Pancreas (tissue), 10 donors: ENCODE measurements at places on chromosomes 12 and 14.

GRCh38 chr12:28878629-28879028 lies 270.4 kb upstream of the FAR2 start:
- H3K27ac ChIP-seq = no peak overlapping the region
- no peak overlapping the region for H3K4me3 ChIP-seq
- no peaks in the 10 kb centered on the region for H3K36me3 ChIP-seq
- H3K4me1 ChIP-seq = no peaks in the 10 kb centered on the region
- no peak for DNase-seq
- H3K27me3 ChIP-seq = no peaks in the 10 kb centered on the region

DNA sequence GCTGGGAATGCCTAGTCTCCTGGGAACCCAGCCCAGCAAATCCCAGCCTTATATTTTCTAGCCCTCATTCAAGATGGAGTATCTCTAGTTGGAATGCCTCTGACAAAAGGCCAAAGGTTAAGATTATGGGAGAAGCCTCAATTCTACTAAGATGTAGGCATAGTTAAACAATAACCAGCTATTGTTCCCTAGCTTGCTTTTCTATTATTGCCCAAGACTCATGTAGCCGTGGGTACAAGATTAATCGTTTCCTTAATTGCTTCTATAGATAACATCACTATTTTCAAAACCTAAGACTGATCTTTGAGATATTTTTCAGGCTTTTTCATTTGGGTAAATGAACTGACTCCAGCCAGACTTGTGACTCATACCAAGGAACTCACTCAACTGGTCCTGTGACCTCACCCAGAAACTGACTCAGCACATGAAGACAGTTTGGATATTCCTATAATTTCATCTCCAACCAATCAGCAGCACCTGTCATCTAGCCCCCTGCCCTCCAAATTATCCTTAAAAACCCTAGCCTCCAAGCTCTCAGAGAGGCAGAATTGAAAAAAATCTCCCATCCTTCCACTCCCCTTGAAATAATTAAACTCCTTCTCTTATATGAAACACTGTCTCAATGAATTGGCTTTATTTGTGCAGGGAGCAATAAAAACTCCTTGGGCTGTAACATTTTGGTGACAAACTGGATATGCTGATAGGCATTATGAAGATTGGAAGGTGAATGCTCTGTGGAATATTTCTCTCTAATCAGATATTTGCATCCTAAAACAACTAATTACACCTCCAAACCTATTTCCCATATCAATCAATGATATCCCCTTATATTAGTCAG lies 589.0 kb downstream of the C12orf50 start:
- H3K27me3 ChIP-seq = no peaks in the 10 kb centered on the region
- no peak overlapping the region for H3K27ac ChIP-seq
- no peaks in the 10 kb centered on the region for H3K4me1 ChIP-seq
- no peak for DNase-seq

DNA sequence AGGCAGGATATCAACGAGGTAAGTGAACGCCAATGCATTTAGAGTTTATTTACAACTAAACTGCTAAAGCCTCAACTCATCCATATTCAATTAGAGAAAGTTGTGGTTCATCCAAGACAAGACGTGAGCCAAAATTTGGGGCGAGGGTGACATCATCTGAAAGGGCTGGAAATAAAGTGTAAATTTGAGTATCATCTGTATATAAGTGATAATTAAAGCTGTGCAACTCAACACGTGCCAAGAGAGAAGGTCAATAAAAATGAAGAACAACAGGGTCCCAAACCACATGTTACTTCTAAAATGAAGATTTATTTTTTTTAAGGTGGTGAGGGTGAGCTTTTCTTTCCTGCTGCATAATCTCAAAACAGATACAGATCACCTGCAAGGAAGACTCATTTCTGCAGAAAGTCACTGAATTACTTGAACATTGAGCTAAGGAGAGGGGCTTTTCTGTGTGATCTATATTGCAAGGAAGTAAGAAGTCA lies 203.6 kb downstream of the EFCAB11 start:
- H3K27ac ChIP-seq = no peak overlapping the region
- H3K4me3 ChIP-seq = no peak overlapping the region
- H3K36me3 ChIP-seq = no peaks in the 10 kb centered on the region
- peaks cover 4% of the 10 kb centered on the region for H3K4me1 ChIP-seq
- no peaks in the 10 kb centered on the region for H3K27me3 ChIP-seq
- DNase-seq = no peak

DNA sequence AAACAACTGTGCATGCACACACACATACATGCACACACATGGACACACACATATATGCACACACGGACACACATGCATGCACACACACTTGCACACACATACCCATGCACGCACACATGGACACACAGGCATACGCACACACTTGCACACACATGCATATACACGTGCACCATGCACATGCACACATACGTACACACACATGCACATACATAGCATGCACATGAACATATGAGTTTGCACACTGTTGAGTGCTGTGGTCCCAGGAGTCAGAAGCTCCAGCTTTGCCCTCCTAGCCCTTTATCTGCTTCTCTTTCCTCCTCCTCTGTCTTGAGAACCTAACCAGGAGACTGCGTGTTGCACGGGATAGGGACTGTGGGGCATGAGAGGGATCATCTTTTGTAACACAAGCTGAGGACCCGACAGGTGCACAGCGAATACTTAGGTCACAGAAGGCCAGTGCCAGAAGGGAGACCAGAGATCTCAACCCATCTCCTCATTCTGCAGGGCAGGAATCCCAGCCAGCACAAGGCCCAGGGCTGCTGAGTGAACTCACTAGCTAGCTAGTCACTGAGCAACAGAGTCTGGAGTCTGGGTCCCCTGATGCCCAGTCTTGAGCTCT lies 3.5 kb upstream of the LRTM2 start:
- no peak overlapping the region for H3K27ac ChIP-seq
- H3K27me3 ChIP-seq = no peaks in the 10 kb centered on the region
- no peaks in the 10 kb centered on the region for H3K4me1 ChIP-seq
- H3K36me3 ChIP-seq = no peaks in the 10 kb centered on the region
- no peak for DNase-seq

GRCh38 chr14:55964821-55965220 lies 153.4 kb upstream of the PELI2 start:
- no peak overlapping the region for H3K4me3 ChIP-seq
- H3K4me1 ChIP-seq = no peaks in the 10 kb centered on the region
- H3K27ac ChIP-seq = no peak overlapping the region
- no peaks in the 10 kb centered on the region for H3K36me3 ChIP-seq
- H3K27me3 ChIP-seq = no peaks in the 10 kb centered on the region

DNA sequence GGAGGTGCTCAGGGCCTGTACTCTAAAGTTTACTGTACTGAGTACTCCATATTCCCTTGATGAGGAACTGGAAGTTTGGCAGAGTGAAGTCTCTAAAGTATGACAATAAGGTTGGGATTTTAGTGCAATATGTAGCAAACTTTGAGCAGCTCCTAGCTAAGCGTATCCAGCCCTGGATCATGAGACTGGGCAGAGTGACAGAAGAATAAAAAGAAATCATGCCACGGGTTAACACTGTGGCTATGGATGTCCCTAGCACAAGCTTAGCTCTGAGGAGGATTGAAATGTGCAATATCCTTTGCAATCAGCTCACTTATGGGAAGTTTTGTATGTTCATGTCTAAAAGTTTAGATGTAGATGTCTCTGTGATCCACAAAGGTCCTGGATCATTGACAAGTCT lies 114.1 kb downstream of the SMOC1 start:
- no peaks in the 10 kb centered on the region for H3K27me3 ChIP-seq
- no peak overlapping the region for H3K4me3 ChIP-seq
- no peak overlapping the region for H3K27ac ChIP-seq
- H3K36me3 ChIP-seq = no peaks in the 10 kb centered on the region

GRCh38 chr12:50699940-50700339 lies 64.0 kb upstream of the ATF1 start:
- no peak for DNase-seq
- no peak overlapping the region for H3K4me3 ChIP-seq
- H3K36me3 ChIP-seq = no peaks in the 10 kb centered on the region
- no peak overlapping the region for H3K27ac ChIP-seq
- H3K4me1 ChIP-seq = no peaks in the 10 kb centered on the region

DNA sequence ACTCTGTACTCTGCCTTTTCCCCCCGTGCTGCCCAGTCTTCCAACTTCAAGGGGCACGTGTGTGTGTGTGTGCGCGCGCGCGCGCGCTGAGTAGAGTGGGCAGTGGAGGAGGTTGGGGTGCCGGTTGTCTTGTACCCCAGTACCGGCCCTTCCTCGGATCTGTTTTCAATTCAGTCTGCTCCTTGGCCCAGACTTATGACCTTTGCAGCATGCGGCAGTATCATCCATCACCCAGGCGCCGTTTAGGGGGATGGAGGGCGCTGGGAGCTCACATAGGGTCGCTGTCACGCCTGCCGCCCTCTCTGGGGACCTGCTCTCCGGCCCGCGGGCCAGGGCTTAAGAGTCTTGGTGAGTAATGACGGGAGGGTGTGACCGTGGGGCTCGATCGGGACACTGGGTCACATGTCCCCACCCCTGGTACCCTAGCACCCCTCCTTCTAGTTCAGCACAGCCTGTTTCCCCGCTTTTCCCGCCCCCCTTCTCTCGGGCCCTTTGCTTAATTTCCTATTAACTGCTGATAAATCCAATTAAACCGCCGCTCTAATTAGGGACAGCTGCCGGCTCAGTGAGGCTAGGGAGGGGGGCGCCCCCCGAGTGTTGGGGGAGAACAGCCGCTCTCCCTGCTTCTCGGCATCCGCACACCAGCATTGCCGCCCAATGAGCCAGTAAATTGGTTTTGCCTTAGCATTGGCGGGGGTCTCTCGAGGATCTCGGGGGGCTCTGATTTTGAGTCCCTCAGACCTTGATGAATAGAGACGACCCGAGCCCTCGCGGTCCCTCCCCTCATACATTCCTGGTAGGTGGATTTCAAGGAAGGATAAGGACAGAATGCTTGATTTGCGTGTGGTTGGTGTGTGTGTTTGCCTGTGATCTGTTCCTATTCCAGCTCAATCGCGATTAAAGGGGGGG lies 9.3 kb downstream of the STAC3 start:
- peaks cover 34% of the 10 kb centered on the region for H3K4me1 ChIP-seq
- no peak overlapping the region for H3K27ac ChIP-seq
- no peaks in the 10 kb centered on the region for H3K36me3 ChIP-seq
- no peak overlapping the region for H3K4me3 ChIP-seq

GRCh38 chr14:92698393-92698792 lies 50.0 kb downstream of the LGMN start:
- H3K27me3 ChIP-seq = no peaks in the 10 kb centered on the region
- H3K27ac ChIP-seq = no peak overlapping the region
- no peak for DNase-seq
- no peak overlapping the region for H3K4me3 ChIP-seq
- H3K36me3 ChIP-seq = no peaks in the 10 kb centered on the region
- H3K4me1 ChIP-seq = no peaks in the 10 kb centered on the region

DNA sequence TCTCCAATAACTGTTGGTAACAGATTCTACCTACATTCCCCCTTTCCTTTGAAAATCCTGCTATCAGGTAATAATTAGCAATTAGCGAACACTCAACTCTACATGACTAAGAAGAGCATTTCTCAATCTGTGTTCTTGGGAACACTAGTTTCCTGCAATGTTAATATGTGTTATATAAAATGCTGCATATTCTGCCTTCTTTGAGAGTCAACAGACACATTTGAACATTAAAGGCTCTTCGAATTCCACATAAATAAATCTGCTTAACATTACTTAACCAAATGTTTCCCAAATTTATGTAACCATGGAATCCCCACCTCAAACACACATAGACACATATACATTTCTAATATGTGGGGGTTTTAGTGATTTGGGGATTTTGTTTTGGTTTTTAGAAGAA lies 41.2 kb upstream of the G2E3 start:
- no peaks in the 10 kb centered on the region for H3K36me3 ChIP-seq
- peaks cover 7% of the 10 kb centered on the region for H3K4me1 ChIP-seq
- no peak for DNase-seq
- no peak overlapping the region for H3K4me3 ChIP-seq
- H3K27me3 ChIP-seq = no peaks in the 10 kb centered on the region

DNA sequence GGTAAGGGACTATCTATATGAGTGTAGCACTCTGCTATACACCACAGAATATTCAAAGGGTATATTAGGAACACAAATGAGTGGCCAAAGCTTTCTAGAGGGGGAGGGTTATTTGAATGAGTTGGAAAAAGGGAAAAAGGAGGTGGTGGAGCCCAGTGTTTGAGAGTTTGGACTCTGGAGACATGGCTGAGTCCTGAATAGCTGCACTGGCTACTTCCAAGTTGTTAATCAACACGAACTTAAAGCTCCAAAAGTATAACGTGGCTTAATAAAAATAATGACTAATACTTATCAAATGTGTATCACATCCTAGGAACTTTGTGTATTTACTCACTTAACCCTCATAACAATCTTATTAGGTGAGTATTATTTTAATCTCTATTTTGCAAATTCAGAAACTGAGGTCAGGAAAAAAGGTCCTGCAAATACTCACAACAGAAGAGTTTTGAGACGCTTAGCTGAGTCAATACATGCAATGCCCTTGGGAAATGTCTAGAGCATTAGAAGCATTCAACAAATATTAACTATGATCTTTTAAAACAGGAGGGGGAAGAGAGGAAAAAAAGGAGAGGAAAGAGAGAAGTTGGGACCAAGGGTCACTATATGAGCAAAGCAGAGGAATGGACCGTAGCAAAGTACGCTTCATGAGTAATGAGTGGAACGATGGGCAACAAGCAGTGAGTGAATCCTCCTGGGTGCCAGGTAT lies 189.5 kb upstream of the HMGA2 start:
- no peaks in the 10 kb centered on the region for H3K27me3 ChIP-seq
- H3K27ac ChIP-seq = no peak overlapping the region
- H3K36me3 ChIP-seq = no peaks in the 10 kb centered on the region
- no peak overlapping the region for H3K4me3 ChIP-seq
- no peak for DNase-seq
